ENCODE measurements at places on chromosomes 6 and 20.

GRCh38 chr6:44219053-44219814, 2.5 kb downstream of the MYMX start:
- no peak for DNase-seq

DNA sequence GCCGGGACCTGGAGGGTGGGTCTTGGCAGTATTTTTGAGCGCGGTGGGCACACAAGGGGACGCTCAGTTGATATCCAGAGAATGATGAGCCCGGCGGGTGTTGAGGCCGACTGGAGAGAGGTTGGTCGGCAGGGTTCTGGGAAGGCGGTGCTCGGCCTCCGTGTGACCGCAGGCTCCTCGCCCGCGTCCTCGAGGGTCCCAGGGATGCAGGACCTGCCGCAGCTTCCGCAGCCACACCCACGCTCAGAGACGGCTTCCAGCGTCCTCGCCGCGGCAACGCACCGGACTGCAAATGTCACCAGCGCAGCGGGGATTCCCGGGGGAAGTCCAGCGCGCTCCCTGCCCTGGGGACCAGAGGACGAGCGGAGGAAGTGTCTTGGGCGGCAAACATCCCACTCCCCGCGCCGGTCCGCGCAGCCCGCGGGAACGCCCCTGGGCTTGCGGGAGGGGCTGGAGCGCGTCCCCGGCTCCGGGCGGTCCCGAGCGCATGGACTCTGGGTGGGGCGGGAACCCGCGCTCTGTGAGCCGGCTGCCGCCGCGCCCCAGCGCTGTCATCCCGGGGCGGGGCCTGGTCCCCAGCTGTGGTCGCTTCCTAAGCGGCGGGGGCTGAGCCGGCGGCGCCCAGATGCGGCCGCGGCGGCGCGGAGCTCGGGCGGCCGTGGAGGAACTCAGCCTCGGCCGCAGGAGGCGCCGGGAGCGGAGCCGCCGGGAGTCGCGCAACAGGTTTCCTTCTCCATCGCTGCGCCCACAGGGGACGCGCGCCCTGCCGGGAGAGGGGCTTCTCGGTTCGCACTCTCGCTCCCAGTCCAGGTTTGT, at the start of gene STX11:
Gene STX11 (plus strand): TSS at position 624 of the 816 bp plus-strand sequence. CDS start 36,111 bp downstream, outside the sequence.
- DNase-seq, result no peak

GRCh38 chr20:1500496-1500895, 9.3 kb upstream of the SIRPB2 start:
- no peak for DNase-seq

DNA sequence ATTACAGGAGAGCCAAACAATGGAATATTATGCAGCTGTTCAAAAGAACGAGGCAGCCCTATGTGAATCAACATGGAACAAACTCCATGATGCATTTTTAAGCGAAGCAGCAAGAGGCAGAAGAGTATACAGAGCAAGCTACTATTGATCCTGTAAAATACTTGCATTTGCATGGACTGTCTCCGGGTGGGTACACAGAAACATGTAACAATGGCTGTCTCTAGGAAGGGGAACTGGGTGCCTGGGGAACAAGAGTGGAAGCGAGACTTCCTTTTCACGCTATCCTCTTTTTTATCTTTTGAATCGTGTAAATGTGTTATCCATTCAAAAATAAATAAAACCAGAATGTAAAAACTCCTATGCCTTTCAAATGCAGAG, 93.3 kb upstream of the SIRPA start:
- no peak for DNase-seq

DNA sequence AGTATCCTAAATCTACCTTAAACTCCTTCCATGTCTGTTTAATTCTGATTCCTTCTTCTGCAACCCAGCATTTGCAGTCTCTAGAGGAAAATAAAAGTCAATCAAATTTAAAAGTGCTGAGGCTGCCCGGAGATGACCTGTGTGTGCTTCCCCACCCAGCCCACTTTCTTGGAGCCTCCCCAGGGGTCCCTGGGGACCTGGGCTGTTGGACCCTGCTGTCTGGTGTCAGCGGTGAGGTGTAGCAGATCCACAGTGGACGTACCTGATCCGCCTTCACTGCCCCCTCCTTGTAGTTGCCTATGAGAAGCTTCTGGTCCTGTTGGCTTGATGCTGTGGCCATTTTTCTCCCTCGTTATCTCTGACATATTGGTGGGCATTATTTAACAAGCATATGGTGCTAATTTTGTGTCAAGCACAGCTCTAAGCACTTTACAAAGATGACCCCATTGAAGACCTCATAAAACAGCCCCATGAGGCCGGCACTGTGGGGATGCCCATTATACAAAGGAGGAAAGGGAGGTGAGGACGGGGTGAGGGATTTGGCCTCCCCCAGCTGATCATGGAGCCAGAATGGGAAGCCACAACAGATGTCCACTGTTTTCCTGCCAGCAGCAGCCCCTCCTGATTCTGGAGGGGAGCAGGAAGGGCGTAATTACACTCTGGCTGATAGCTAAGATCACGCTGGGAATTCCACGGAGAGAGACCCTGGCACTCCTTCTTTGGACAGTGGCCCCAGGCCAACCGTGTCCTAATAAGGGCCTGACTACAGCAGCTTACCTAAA, 628.2 kb downstream of the CDH26 start:
- no peak for DNase-seq

DNA sequence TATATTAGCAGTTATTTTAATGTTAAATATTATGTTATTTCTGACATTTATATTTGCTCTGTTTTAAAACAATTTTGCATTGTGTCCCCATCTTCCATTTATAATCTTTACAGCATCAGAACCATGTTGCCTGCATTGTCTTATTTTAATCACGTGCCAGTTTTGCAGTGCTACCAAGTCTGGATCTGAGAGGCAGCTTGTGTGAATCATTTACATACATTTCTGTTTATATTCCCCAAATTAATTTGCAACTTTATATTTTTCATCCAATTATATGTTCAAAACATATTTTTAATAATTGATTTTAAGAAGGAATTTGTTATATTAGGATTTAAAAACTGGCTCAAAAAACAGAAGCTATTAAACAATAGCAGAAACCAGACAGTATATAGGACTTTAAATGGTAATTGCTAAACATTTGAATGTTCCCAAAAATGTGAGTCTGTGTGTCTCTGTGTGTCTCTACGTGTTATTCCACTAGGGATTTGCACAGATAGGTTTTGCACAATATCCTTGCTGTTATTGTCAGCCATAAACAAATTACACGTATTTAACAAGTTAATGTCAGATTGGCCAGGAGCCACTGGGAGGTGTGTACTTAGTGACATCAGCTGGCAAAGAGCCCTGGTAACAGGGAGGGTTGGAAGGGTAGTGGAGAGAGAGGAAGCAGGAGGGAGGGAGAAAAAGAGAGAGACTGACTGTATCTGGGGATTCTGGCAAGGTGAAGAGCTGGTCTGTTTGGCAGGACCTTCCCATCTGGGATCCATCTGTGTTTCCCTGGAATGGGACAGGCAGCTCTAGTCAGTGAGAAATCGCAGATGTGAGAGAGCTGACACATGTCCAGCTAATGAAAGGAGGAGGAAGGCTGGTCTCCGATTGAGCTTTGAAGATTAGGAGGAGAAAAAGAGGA, 72.1 kb downstream of the CBFA2T2 start:
- DNase-seq, result no peak

- peak; percentile 91 for DNase-seq
These were observed 50.9 kb upstream of the EZR start for GRCh38 chr6:158869826-158870648.

DNA sequence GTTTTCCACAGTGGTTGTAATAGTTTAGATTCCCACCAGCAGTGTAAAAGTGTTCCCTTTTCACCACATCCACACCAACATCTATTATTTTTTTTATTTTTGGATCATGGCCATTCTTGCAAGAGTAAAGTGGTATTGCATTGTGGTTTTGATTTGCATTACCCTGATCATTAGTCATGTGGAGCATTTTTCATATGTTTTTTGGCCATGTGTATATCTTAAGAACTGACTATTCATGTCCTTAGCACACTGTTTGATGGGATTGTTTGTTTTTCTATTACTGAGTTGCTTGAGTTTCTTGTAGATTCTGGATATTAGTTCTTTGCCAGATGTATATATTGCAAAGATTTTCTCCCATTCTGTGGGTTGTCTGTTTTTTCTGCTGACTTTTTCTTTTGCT, 820.1 kb downstream of the TENT5A start:
- DNase-seq, result no peak

Measured in esophagus squamous epithelium (tissue), 5 donors.